Putamen (tissue), 1 donor: ENCODE measurements at places on chromosomes 2 and 18.

GRCh38 chr2:181742922-181743722 is 62.8 kb upstream of the NEUROD1 start:
- DNase-seq, result peak; percentile 49

- no peak for DNase-seq
Measured at GRCh38 chr2:107747964-107748583, 78.6 kb upstream of the RGPD4 start.

DNA sequence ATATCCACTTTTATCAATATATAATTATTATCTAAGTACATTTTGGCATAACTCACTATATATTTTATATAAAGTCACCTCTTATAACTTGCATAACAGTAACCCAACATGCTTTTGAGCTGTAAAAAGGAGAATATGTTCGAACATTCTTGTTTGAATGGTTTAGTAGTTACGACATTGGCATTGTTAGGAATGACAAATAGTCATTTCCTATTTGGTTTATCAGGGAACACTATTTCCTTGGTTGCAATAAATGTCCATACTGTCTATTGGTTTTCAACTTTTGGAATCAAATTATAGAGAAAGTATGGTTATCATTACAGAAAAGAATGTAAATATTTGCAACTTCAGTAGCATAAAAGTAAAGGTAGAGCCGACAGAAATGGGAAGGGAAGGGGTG is 124.1 kb downstream of the PARD3B start:
- no peak for DNase-seq

GRCh38 chr18:22524783-22525182 is 107.1 kb upstream of the CTAGE1 start:
- DNase-seq, result no peak

- DNase-seq, result peak; percentile 49
Measured at GRCh38 chr2:43133708-43134570, 92.5 kb downstream of the ZFP36L2 start.

GRCh38 chr2:189698020-189698887 is 23.8 kb downstream of the ANKAR start:
- DNase-seq, result peak; percentile 55

- DNase-seq, result no peak
Measured at GRCh38 chr2:46954951-46955571, 39.5 kb upstream of the MCFD2 start.

- no peak for DNase-seq
Measured at GRCh38 chr2:197516393-197516761, 511 bp downstream of the MOB4 start.

DNA sequence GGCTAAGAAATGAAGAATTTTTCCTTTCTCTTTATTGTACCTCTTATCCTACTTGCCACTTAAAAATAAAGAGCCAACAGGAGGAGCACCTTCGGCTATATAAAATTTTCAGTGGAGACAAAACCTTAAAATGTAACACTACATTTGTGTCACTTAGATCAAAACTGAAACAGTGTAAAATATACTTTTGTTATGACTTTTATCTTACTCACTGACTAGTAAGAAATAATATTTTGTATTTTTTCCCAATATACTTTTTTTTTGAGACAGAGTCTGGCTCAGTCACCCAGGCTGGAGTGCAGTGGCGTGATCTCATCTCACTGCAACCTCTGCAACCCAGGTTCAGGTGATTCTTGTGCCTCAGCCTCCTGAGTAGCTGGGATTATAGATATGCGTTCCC is 28.3 kb downstream of the KCNJ13 start:
- DNase-seq, result no peak

- no peak for DNase-seq
Measured at GRCh38 chr18:75581336-75582131, 154.0 kb upstream of the SMIM21 start.

- no peak for DNase-seq
Measured at GRCh38 chr2:100924122-100924519, 78.0 kb upstream of the RPL31 start.

DNA sequence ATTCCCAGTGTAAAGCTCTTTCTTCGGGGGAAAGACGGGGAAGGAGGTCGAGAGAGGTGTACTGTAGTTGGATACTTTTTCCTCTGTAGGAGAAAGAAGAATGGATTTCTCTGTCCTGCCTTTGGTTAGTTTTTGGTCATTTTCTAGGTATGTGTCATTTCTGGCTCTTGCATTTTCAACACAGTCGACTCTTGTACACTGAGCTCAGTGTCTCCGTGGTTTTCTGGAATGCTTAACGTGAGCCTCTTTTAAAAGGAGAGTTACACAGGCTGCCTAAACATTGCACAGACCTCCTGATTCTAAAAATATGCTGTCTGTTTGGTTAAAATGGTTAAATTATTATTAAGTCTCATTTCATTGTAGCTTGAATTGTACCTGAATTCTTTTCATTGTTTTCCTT is 21.8 kb upstream of the GLS start:
- no peak for DNase-seq
